ENCODE measurements at places on chromosomes 2 and 18.
A peak's percentile ranks its signal among the peaks of the same experiment; 100 is the strongest.

GRCh38 chr2:46988733-46989481 is 73.3 kb upstream of the MCFD2 start:
- no peak for DNase-seq

- DNase-seq, result no peak
Measured at GRCh38 chr18:76506395-76506794, 11.4 kb upstream of the ZNF516 start.

DNA sequence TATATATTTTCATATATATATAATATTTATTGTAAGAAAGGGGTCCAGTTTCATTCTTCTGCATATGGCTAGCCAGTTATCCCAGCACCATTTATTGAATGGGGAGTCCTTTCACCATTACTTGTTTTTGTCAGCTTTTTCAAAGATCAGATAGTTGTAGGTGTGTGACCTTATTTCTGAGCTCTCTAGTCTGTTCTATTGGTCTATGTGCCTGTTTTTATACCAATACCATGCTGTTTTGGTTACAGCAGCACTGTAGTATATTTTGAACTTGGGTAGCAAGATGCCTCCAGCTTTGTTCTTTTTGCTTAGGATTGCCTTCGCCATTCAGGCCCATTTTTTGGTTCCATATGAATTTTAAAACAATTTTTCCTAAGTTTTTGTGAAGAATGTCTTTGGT is 320.1 kb downstream of the CDH2 start:
- no peak for DNase-seq

DNA sequence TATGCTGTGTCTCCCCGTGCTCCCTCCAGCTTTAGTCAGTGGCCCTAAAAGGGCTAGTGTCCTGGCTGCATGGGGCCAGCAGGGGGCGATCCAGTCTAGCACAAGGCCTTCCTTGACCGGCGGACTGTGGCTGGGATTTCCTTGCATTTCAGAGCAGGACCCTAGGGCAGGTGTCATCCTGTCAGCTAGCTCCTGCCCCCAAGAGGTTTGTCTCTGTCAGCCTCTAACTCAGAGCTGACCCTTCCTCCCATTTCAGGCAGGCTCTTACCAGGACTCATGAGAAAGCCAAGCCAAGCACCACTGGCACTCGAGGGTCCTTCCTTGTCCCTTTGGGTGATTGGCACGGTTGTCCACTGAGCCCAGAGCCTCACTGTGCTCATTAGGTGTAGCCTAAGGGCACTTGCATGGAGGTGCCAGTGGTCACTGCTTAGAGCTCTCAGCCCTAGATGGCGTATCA is 140.3 kb downstream of the RPIA start:
- DNase-seq, result peak; percentile 22

DNA sequence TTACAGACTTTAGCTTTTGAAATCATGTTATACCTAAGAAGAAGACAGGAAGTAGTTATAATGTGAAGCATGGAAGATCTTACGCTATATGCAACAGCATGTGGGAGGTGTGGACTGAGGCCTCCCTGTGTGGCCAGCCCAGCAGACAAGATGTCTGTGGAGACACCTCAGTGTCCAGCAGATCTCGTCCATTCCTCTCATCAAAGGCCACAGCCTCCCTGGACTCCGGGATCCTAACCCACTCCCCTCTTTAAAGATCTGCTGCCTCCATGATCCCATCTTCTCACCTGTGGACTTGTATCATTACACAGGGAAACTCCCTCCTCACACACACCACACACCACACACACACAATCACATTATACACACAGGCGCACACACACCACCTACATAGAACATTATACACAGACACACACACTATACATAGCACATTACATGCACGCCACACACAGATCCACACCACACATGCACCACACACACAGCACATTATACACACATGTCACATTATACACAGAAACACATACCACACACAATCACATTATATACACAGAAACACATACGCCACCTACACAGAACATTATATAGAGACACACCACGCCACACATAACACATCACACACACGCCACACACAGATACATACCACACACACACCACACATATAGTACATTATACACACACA is 89.5 kb downstream of the PXDN start:
- DNase-seq, result no peak

GRCh38 chr2:220455351-220455990 is 828.0 kb downstream of the SLC4A3 start:
- DNase-seq, result no peak

DNA sequence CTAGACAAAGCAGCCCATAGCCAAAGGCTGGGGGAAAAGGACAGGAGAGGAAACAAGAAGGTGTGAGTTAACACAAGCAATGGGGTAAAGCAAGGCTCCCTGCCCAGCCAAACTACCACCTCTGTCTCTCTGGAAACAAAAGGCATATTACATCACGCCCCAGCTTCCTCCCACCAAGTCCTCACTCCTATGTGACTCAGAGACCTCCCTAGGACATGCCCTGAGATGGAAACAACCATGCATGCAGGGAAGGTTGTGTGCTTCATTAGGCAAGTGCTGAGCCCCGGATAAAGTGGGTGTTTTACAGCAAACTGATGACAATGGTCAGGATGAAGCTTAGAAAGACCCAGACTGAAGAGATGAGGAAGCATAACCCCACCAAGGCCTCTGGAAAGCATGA is 9.0 kb upstream of the ATRAID start:
- DNase-seq, result no peak

DNA sequence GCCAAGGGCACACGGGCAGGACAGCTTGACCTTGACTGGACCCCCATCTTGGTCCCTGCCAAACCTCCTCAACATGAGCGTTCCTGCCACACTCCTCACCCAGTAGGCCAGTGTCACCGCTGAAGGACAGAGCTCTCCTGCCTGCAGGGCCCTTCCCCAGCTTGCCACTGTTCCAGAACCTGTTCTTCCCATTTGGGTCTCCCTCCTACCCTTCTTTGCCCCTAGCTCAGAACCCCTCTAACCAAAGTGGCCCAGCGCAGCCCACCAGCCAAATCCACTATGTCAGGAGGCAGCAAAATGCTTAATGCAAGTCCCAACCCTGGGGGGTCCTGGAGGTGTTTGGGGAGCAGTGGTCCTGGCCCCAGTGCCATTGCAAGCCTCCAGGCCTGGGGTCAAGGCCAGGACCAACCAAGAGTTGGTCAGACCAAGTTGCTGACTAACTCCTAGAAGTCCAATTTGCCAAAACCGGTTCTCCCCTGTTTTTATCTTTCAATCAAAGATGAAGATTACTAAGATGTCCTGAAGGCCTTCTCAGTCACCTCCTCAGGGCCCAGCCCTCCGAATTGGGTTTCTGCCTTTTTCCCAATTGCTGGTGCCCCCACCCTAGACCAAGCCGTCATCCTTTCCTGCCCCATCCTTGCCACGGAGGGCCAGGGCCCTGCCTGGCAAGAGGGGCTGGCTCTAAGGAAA is 4.5 kb upstream of the ASPRV1 start:
- no peak for DNase-seq

DNA sequence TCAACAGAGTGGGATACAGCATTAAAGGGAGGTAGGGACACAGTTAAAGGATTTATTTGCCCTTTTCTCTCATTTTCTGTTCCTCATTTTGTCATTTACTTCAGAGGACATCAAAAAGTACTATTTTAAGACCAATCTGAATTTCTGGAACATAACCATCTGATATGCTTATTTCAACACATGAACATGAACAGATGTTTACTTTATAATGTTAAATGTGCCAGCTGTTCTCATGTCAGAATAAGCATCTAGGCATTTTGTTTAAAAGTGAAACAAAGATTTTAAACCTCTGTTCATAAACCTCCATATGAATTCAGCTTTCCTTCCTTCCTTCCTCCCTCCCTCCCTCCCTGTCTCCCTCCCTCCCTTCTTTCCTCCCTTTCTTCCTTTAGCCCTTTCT is 677.7 kb downstream of the CNTNAP5 start:
- DNase-seq, result no peak

DNA sequence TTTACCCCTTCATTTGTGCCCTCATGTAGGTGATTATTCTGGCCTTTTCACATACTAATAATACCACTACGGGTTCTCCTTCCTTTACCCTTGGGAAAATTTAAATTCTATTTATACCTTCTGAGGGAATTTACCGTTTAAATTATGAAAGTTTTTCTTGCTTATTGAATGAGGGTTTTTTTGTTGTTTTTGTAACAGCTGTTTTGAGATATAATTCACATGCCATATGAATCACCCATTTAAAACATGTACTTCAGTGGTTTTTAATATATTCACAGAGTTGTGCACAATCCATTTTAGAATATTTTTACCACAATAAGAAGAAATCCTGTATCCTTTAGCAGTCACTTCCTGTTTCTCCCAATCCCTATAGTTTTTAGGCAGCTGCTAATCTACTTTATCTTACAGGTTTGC is 54.7 kb downstream of the EML4 start:
- no peak for DNase-seq

- DNase-seq, result no peak
Measured at GRCh38 chr2:231554748-231555545, 24.7 kb upstream of the NMUR1 start.
